RWPE2 (cell line): ENCODE measurements at places on chromosomes 5 and 9.
A peak's percentile ranks its signal among the peaks of the same experiment; 100 is the strongest.

DNA sequence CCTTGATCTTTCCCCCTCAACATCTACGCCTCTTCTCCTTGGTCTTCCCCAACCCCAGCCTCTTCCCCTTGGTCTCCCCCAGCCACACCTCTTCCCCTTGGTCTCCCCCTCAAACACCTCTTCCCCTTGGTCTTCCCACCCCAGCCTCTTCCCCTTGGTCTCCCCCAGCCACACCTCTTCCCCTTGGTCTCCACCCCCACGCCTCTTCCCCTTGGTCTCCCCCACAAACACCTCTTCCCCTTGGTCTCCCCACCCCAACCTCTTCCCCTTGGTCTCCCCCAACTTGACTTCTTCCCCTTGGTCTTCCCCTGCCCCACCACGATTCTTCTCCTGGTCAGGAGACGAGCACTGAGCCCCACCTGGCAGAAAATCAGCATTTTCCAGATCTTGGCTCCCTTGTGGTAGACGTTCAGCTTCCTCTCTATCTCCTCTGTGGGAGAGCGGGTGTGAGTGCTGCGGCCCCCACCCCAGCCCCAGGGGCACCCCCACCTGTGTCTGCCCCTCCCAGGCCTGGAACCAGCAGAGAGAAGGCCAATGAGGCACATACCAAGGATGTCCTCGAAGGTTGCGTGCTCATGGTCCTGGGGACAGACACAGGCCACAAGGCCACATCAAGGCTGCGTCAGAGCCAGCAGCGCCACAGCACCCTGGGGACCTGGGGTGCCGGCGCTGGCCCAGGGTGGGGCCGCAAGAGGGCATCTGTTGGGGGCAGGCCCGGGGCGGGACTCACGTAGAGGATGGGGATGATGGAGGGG, 7.0 kb downstream of the NSMF start:
- DNase-seq: peak; percentile 26

DNA sequence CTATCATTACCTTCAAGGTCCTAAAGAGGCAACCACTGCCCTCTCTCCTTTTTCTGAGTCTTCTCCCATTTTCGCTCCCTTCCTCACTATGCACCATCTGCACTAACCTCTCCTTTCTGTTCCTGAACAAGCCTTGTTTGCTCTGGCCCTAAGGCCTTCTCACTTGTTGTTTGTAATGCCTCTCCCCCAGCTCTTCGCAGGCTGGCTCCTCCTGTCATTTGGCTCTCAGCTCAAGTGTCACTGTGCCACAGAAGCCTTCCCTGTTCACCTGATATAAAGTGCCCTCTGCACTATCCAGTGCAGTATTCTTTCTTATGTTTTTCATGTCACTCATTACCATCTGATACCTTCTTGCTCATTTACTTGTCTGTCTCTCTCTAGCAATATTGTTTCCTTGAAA, 303.7 kb downstream of the KCNN2 start:
- no peak for DNase-seq

DNA sequence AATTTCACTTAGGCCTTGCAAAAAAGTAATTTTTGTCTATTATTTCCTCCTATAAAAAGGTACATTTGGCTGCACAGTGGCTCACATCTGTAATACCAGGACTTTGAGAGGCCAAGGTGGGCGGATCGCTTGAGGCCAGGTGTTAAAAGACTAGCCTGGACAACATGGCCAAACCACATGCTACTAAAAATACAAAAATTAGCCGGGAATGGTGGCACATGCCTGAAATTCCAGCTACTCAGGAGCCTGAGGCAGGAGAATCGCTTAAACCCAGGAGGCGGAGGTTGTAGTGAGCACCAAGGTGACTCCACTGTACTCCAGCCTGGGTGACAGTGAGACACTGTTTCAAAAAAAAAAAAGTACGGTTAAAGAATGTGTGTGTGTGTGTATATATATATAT, 15.7 kb downstream of the NUP155 start:
- no peak for DNase-seq

DNA sequence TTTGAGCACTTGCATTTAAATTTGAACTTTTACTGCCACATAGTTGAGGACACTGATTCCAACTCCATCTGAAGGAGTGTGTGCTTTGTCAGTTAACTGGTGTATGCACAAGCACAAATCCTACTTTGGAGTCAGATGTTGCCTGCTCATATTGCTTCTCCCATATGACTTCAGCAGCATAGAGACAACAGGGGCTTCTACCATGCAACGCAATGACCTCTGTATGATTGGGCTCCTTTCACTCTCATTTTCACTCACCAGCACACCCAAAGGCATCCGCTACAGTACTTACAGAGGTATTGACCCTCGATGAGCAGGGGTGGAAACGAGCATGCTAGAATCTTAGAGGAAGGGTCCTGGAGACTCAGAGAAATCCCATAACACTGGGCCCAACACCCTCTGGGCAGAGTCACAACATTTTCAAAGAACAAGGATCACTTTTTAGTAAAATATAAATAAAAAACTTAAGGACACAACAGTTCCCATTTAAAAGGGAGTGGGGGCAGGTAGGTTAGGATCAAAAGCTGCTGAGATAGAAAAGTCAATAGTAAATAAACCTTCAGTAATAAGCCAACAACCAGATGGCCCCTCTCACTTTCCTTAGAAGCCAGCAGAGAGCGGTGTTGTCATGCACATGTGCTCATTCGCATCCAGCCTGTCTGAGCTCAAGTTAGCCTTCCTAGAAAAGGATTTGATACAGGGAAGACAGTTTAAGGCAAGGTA, 203.8 kb downstream of the SNCAIP start:
- DNase-seq: no peak

DNA sequence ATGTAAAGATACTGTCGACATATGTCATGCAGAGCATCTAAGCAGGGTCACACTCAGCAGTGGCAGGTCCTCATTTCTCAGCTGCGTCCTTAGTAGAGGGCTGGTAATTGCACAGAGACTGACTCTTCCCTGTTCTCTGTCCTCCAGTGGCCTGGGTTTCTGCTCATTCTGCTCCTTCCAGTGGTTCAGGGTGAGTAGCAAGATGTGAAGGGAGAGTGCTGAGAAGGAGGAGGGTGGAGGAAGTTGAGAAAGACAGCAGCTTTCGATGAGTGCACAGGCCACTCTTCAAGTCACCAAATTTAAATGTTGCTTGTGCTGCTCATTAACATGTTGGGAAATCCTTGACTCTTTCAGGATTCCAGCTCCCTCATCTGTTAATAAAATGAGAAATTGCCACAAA, 203.9 kb downstream of the FBXL7 start:
- DNase-seq: no peak

DNA sequence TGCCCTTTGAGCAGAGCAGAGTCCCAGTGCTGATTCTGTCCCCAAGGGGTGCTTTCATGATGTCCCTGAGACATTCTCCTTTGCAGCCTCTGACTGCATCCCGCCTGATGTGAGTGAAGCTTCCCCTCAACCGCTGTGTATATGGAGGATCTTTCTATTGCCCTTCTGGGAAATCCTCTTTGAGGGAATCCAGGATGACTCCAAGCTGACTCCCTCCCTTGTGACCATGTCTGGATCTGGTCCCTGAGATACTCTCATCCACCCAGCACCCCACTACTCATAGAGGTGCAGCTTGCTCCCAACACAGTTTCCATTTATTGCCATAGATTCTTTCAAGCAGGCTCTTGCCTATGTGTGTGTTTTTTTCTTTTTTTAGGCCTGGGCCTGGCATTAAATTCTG, 216.5 kb downstream of the SEC61B start:
- DNase-seq: no peak

GRCh38 chr9:129962451-129962864, 80.5 kb downstream of the FNBP1 start:
- no peak for DNase-seq

GRCh38 chr9:129875181-129875611, 39.9 kb downstream of the USP20 start:
- no peak for DNase-seq

GRCh38 chr9:73230251-73230650, 78.6 kb downstream of the ANXA1 start:
- DNase-seq: no peak

DNA sequence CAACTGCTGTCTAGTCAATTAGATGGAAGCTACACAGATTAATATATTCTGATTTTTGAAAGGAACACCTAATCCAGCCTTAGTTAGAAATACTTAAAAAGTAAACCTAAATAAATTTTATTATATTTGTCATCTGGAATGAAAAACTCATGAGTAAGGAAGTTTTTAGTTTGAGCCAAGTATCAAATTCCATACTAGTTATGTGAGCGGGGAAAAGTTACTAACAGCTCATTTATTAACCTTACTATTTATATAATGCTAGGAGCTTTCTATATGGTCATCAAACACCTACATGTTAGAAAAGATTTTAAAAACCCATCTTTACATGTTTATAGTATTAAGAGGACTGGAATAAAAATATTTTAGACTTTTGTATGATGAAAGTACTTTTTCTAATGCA, 41.6 kb upstream of the POU5F2 start:
- DNase-seq: no peak

GRCh38 chr5:132753135-132753987, 6.1 kb downstream of the CCNI2 start:
- no peak for DNase-seq

- DNase-seq: no peak
These were observed 100.4 kb upstream of the SLC44A1 start for GRCh38 chr9:105144076-105144475.

DNA sequence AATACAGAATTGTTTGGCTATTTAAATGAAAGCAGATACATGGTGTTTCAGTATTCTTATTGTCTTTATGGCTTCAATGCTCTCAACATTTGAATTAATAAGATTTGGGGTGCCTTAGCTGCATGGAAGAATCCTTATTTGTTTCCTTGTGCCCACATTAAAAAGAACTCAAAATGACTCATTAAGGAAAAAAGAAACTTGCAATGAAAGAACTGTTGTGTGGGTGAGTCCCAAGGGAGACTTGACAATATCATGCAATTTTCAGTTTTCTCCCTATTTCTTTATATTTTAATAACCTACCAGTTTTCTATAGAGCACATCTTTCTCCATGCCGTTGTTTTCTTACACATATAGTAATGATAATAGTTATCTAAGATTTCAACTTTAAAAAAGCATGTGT, 404.0 kb downstream of the PDE4D start:
- DNase-seq: no peak

GRCh38 chr9:124263213-124263612, 5.5 kb downstream of the NEK6 start:
- no peak for DNase-seq

DNA sequence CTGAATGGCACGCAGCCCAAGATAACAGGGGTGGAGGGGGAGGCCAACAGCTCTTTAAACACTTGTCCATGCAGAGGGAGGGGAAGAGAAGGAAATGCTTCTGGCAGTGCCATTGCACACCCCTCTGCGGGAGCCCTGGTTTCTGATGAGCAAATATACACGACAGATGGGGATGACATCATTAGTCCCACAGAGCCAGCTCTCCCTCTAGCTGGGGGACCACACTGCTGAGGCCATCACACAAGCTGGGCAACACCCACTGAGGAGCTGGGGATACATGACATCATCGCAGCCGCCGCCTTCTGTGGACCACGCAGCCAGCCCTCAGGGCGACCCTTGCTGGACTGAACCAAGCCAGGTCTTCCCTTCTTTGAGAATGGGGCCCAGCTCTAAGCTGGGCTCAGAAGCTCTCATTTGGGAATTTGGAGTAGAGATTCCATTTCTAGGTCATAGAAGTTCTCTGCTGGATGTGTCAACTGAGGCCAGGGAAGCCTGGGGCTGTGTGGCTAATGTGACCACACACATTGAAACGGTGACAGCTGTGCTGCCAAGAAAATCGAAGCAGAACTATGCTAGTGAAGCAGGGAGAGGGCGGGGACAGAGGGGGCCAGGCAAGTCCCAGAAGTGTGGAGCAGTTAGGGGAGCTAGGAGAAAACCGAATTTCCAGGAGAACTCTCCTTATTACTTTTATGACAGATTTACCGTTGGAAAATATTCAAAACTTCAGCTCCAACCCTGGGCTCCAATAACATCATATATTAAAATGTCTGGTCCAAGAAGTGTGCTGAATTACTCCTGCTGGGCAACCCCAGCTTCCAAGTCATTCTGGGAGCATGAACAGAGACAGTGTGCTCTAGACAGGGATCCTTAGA, 79.5 kb downstream of the PRRT1B start:
- no peak for DNase-seq

DNA sequence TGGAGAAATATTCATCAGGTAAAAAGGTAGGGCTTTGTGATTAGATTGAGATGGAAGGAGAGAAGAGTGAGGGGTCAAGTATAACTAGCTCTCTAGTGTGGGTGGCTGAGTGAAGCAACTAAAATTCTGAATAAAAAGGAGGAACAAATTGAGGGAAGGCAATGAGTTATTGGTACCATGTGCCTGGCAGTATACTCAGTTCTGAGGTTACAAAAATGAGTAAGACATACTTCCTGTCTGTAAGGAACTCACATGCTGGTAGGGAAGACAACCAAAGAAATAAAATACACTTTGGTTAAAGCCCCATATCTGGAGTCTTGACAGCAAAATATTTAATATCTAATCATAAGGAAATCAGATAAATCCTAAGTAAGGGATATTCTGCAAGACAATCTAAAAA, 476.8 kb upstream of the C9orf72 start:
- DNase-seq: no peak

GRCh38 chr5:39224196-39224761, 4.9 kb upstream of the FYB1 start:
- DNase-seq: peak; percentile 80

DNA sequence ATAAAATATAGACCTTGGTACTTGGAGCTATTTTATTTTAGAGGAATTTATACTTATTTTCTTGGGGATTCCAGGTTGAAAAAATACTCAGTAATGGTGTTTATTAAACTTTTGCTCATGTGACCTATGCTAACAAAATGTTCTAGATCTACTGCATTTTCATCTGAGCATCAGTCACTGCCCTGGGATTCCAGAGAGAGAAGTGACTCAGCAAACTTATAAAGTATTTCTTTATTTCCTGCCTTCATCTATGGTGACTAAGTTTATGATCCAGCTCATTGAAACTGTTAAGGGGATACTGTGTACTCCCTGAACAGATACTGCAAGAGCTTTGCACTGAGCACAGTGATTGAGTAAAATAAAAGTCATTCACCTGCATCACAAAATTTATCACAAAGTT, 298.5 kb upstream of the CDH18 start:
- DNase-seq: no peak

DNA sequence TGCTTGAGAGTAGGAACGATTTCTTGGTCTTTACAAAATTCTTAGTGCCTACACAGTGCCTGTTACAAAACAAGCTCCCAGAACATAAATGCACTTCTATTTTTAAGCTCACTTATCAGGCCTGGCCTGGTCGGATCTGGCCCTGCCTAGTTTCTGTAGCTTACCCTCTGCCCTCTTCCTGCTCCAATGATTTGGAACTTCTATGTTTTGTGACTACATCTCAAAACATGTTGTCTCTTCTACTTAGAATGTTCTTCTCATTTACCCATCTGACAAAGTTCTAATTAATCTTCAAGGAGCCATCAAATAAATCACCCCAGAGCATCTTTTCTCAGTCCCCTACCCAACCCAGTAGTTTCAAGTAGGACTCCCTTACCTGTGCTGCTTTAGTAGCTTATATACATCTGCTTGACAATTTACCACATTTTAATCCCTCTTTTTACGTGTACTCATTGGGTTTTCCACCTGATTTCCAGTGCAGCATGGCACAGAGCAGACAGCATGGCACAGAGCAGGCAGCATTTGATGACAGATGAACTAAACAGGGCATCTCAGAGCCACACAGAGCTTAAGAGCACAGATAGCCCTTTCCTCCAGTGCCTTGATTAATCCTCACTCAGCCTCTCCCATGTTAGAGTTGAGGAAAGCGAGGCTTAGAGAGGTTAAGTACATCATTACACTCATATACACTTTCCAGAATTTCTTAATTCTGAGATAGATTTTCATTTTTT, 171.9 kb downstream of the MAPKAP1 start:
- no peak for DNase-seq
